ENCODE measurements at places on chromosomes 13 and 19.

- no peak for DNase-seq
Measured at GRCh38 chr19:11196406-11197287, 698 bp downstream of the KANK2 start.

DNA sequence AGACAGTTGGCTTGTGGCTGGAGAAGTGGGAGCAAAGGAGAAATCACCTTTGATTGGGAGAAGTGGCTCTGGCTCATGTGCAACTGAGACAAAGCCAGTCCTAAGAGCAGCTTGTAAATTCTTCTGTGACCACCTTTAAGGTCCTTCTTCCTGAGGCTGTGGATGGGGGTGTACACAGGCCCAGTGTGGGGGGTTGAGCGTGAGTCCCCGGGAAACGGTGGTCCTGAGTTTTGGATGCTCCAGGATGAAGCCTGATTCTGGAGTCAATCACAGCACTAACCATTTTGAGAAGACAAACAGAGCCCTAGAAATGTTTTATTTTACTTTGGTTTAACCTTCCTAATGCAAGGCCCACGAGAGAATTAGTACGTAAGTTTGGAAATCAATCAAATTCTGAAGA, 3.9 kb upstream of the CEBPA start:
- no peak for DNase-seq

GRCh38 chr19:34066007-34066643, 106.2 kb upstream of the LSM14A start:
- no peak for DNase-seq

DNA sequence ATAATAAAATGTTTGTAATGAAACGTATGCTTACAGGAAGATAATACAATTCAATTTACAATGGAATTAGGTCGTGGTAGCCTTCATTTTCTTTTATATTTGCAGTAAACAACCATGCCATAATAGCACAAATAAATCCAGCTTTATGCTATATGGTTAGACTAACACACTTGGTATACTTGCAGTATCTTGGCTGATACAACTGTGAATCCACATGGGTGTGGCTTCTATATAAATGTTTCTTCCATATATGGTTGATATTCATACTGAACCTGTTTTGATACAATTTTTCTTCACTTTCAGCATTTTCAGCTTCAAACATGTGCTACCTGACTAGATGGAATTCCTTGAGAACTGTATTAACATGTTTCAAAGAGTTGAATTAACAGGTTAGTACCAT, 20.4 kb upstream of the SPRY2 start:
- no peak for DNase-seq

DNA sequence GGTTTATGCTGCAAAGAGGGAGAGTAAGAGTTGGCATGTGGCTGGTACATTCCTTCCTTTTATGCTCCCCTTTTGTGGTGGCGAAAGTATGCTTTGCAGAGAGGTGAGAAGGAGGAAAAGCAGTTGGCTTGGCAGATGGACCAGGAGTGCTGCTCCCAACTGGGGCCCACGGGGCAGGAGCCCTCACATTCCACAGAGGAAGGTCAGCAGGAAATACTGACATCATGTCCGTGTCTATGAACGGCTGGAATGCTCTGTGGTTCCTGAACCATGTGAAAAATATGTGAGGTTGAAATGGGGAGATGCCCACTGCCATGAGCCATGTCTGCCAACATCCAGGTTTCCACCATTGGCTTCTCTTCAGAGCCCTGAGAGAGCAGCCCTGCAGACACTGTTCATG, 33.3 kb upstream of the GAS6 start:
- no peak for DNase-seq

DNA sequence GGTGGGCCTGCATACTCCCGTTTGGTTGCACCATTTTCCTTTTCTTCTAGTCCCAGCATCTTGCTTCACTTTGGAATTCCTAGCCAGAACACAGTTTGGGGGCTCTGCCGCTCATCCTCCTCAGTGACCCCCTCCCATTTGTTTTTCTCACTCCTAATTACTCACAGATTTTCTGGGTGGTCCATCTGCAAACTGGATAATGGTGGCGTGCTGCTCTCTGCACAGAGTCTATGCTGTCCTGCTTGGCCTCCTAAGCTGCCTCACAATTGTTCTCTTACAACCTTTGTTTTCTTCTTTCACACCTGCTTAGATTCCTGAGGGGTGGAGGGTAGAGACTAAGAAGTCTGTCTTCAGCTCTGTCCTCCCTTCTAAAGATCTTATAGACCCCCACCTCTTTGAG, 80.8 kb downstream of the SHISA2 start:
- DNase-seq: no peak

DNA sequence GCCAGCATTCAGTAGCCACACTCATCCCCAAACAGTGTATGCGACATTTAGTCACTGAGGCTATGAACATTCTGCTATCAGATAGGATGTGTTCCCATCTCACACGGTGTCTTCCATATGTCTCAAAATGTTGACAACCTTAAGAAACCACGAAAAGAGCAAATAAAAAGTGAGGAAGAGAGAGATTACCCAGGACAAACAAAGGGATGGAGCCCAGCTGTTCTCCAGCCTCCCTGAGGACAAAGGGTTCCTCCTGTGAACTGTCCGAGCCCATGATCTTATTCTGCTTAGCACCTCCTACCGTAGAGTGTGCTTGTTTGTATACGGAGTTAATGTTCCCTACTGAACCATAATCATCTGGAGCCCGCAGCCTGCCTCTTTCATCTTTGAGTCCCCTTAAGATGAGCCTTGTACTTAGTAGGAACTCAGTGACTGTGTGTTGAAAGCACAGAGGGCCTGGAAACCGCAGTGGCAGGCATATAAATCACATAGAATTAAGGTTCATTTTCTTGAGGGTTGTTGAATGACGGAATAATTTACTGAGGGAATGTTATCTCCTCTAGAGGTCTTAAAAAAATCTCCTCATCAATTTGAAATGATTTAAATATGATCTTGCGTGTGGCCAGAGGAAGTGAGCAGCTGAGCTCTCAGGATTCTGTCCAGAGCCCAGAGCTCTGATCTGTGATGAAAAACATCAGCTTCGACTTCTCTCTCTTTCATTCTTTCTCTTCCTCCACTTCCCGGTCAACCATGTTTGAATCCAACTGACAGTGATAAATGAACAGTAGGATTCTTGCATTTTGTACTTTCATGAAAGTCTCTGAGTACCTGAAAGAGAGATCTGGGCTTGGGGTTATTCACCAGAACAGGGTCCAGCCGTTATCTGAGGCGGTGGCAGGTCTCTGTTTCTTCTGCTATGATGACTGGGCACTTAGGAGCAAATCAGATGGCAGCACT, 200.5 kb downstream of the KLF5 start:
- no peak for DNase-seq

DNA sequence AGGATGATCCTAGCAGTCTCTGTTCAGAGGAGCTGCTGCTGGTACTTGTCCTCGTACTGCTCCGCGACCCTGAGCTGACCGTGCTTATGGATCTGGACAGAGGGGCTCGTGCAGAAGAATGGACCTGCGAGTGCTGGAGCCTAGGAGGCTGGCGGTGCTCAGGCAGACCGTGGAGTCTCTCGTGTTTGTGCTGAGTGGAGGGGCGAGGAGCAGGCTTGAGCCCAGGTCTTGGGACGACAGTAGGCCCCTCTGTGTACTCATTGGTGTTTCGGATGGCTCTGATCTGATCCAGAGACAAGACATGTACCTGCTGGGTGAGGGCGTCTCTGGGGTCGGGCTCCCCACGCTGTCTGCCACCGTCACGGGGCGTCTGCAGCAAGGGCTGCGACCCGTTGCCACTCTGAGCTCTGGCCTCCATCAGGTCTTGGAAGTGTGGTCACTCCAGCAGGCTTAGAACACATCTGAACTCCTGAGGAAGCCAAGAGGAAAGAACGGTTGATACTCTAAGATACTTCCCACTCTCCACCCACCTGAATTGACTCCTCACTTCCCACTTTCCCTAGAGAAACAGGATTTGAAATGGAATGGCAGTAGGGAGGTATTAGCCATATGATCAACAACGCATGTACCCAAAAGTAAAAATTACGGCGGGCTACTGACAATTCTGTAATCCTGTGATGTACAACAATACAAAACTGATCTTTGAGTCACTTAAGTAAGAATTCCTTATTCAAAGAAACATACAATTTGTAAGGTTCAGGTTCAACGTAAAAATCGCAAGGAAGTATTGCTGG, 3.4 kb downstream of the SPRY2 start:
- DNase-seq: no peak

- no peak for DNase-seq
Measured at GRCh38 chr19:485583-486236, 10.6 kb upstream of the MADCAM1 start.

- DNase-seq: no peak
Measured at GRCh38 chr13:46672338-46673090, 119.5 kb downstream of the LRCH1 start.

GRCh38 chr19:50167314-50167721, 4.2 kb upstream of the IZUMO2 start:
- no peak for DNase-seq

DNA sequence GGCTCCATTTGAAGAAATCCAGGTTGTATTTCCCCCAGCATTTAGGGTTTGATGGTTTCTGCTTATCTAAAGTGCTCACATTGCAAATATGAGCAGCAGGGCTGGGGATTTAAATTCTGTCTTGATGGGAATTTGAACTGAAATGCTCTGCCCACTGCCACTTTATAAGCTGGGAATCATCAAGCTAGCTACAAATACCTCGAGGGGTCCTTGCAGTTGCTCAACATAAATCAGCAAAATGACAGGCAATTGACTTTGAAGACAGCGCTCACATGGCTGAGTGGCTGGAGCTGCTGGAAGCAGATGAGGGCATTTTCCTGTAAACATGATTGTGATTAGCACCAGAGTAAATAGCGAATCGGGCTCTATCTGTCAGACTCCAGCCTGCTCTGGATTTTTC, 39.4 kb upstream of the MEDAG start:
- no peak for DNase-seq

DNA sequence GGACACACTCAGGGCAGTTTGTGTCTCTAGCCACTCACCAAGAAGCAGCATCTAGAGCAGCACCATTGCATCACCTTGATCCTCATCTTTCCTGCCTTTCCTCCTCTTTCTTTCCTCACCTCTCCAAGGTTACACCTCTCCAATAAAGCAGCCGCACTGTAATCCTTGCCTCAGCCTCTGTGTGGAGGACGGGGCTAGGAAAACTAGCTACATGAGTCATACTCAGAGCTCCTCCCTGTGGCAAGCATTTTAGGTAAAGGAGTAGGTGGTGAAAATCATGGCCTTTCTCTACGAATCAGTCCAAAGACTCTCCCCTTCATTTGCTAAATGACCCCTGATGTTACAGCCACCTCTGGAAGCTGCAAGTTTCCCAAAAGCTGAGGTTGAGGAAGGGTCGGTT, 108.9 kb downstream of the DNAJC15 start:
- no peak for DNase-seq

- no peak for DNase-seq
Measured at GRCh38 chr13:28820099-28821051, at the start of gene MTUS2. TSS of gene MTUS2 (plus strand) at chr13:28820339.

DNA sequence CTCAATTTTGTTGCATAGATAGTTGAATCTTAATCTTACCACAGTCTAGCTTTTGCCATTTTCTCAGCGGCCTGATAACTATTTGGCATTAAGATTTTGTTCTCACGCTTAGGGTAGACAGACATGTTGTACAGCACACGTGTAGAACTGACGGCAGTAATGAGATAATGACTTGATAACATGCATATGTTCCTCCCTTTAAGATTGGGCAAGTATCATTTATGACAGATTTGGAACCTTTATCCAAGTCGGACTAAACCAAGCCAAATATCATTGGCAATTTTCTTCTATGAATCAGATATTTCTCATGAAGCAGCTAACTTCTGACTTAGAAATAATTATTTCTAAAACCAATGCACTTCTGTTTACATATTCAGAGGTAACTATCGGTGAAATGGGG, 205.5 kb downstream of the NDFIP2 start:
- DNase-seq: no peak

GRCh38 chr19:28972058-28972852, 240.7 kb downstream of the UQCRFS1 start:
- DNase-seq: no peak

- DNase-seq: no peak
Measured at GRCh38 chr19:3642987-3643673, 16.5 kb upstream of the CACTIN start.

DNA sequence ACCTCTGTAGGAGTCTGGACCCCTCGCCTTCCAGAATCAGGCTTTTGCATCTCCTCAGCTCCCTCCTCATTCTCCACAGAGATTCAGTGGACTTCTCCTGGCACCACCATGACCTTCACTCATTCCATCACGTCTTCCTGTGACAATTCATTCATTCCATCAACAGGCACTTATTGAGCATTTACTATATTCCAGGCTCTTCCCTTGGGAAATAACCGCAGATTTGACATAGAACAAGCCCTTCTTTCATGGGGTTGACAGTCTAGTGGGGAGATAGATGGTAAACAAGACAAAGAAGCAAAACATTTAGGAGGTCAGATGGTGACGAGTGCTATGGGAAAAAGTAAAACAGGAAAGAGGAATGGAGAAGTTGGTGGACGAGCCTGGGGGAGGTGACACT, 2.6 kb upstream of the SULT2B1 start:
- no peak for DNase-seq

- DNase-seq: peak; percentile 39
Measured at GRCh38 chr13:110942248-110942981, 27.5 kb upstream of the ANKRD10 start.

DNA sequence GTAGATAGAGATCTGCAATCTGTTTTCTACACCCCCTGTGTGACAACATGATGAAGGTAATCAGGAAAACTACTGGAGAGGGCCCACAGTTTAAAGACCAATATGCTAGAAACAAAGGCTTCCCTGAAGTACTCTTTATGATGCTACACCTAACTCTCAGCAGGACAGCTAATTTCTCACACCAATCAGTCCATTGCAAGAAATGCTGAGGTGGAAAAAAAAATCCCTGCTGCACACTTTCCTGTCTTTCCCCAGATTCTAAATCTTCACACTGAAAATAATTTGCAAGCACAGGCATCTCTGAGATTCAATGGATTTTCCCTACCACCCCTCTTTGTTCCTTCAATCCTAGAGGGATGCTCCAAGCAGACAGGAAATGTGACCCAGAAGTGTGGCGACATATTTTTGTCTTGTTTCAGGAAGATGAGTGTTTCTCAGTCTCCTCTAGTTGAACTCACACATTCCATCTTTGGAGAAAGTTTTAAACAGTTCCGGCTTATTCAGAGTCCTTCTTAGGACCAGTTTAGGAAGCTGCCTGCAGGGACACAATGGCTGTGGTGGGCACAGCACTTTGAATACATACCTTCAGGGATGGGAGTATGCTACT, 671.6 kb downstream of the DIAPH3 start:
- no peak for DNase-seq

GRCh38 chr19:19155495-19156219, 14.4 kb downstream of the MEF2B start:
- DNase-seq: no peak

DNA sequence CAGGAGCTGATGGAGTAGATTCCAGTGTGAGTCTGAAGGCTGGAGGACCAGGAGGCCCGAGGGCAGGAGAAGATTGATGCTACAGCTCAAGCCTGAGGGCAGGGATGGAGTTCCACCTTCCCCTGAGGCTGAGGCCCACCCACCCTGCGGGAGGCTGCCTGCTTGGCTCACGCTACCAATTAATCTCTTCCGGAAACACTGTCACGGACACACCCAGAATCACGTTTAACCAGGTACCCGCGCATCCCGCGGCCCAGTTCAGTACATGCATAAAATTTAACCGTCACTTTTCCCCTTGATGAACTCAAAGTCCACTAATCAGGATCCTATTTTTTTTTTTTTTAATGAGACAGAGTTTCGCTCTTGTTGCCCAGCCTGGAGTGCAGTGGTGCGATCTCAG, 5.2 kb upstream of the ZNF628 start:
- no peak for DNase-seq

- peak; percentile 21 for DNase-seq
Measured at GRCh38 chr19:32921624-32922023, 50.1 kb downstream of the CEP89 start.
